Urinary bladder (tissue), 4 donors: ENCODE measurements at places on chromosomes 6 and 20. TPM values are rescaled to one million over a fixed set of nuclear protein-coding genes. Genes with fewer than 3 reads are reported as not detected.

ZKSCAN8 gene
- 33.0 TPM for total RNA-seq

ARMH2 gene
- not detected for total RNA-seq

CST7 gene
- total RNA-seq, result not detected

PI16 gene
- 67.1 TPM for total RNA-seq

PPT2 gene
- total RNA-seq, result 29.6 TPM

SAMD10 gene
- 1.8 TPM for total RNA-seq

PGC gene
- not detected for total RNA-seq

DSTN gene
- total RNA-seq, result 589 TPM

PXT1 gene
- total RNA-seq, result not detected

RTEL1 gene
- 13.3 TPM for total RNA-seq

TNF gene
- not detected for total RNA-seq

EYS gene
- total RNA-seq, result 4.4 TPM

BPIFB6 gene
- not detected for total RNA-seq

C20orf204 gene
- 0.95 TPM for total RNA-seq

BNIP5 gene
- total RNA-seq, result not detected

TMEM217 gene
- total RNA-seq, result 3.4 TPM

TRIM40 gene
- total RNA-seq, result not detected

OR2H2 gene
- not detected for total RNA-seq

BANF2 gene
- not detected for total RNA-seq

PI3 gene
- not detected for total RNA-seq

HLA-DPB1 gene
- 16.4 TPM for total RNA-seq

ZSWIM1 gene
- total RNA-seq, result 4.6 TPM

GNRH2 gene
- total RNA-seq, result not detected

ADGRF4 gene
- 3.2 TPM for total RNA-seq

CTAGE9 gene
- total RNA-seq, result not detected

KIFC1 gene
- total RNA-seq, result 7.5 TPM

SLC4A11 gene
- total RNA-seq, result 0.37 TPM

TNFRSF21 gene
- total RNA-seq, result 22.8 TPM

B3GALT4 gene
- 8.0 TPM for total RNA-seq

SNTA1 gene
- total RNA-seq, result 9.3 TPM

ENPP4 gene
- total RNA-seq, result 13.6 TPM

C4B gene
- total RNA-seq, result 4.7 TPM

LY6G6D gene
- 3.1 TPM for total RNA-seq

HCK gene
- total RNA-seq, result 8.3 TPM

TJAP1 gene
- 10.5 TPM for total RNA-seq

C6orf52 gene
- not detected for total RNA-seq

PEX7 gene
- 8.6 TPM for total RNA-seq

UCKL1 gene
- 20.1 TPM for total RNA-seq

TRAPPC3L gene
- total RNA-seq, result 0.42 TPM

SLC17A9 gene
- 8.9 TPM for total RNA-seq

IL17F gene
- not detected for total RNA-seq

SEMG1 gene
- total RNA-seq, result not detected

HCRTR2 gene
- total RNA-seq, result 0.16 TPM

FRK gene
- total RNA-seq, result 7.3 TPM

CRIP3 gene
- 3.9 TPM for total RNA-seq

CALHM4 gene
- total RNA-seq, result not detected
